Activated CD8-positive, alpha-beta memory T cell treated with anti-CD3 and anti-CD28 coated beads, Interleukin-2, amount 50 U/mL, for 4 hours (primary cell): ENCODE measurements at places on chromosomes 7 and 10.

DNA sequence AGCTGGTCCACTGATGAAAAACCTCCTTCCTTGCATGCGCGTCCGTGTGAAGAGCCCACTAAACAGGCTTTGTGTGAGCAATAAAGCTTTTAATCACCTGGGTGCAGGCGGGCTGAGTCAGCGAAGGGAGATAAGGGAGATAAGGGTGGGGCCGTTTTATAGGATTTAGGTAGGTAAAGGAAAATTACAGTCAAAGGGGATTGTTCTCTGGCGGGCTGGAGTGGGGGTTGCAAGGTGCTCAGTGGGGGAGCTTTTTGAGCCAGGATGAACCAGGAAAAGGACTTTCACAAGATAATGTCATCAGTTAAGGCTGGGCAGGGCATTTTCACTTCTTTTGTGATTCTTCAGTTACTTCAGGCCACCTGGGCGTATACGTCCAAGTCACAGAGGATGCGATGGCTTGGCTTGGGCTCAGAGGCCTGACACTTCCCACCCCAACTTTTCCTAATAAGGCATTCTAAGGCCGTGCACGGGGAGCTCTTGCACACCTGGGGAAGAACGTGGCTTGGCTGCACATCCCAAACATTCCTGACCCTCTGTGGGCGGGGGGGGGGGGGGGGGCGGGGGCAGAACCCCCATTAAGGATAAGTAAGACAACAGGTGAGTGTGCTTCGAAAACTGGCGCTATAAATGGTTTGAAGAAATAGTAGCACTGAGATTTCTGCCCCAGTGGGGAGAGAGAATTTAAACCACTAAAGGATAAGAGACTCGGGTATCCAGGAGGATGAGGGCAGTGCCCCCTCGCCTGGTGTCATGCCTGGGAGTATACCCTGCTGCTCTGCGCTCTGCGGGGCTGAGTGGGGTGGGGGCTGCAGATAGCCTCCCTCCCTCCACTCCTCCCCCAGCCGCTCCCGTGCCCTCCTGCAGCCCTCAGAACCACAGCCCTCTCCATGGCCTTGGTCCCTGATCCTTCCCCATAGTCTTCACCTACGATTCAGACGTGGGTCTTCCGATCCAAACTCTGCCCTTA, 217.6 kb downstream of the MLLT10 start:
- no peak for DNase-seq

DNA sequence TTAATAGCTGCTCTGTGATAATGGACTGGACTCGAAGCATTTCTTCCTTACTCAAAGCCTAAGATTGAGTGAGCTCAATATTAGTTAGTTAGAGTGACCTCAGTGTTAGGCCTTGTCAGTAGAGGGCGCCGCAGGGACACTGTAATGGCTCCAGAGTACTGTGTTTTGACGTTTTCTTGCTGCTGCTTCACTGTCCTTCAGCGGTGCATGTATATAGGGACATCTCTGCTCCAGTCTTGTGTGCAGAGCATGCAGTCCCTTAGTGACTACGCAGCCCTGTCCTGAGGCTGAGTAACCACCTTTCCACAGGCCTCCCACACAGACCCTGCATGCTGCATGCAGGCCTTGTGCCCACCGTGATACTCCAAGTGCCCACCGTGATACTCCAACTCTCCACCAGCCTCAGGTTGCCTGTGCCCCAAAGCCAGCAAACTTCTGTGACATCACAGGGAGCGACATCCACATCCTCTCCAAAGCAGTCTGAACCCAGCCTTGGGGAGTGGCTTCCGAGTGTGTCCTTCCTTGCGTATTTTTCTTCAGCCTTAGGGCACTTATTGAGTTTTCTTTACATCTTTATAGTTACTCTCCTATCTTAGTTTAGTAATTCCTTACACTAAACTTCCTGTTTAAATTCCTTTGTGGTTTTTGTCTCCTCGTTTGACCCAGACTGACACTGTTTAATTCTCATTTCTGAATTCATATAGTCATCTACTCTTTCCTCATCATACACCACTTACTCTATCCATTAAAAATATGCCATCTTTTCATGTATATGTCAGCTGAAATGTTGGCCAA, 118.2 kb downstream of the JAZF1 start:
- DNase-seq = peak; percentile 24

GRCh38 chr10:127922206-127922605, 15.3 kb downstream of the PTPRE start:
- no peak for DNase-seq

DNA sequence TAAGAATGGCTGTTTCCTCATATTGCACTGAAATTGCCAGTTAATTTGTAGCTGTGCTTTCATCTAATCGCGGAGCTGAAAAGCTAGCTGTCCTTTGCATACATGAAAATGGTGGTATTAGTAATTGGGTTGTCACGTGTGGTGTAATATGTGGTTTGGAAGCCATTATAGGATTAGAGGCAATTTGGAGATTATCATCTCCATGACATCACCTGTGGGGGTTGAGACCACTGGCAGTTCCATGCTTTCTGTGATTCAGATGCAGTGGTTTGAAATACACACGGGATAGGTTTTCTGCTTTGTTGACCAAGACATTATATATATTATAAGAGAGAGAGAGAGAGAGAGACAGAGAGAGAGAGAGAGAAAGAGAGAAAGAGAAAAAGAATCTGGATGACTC, 180.8 kb downstream of the RAB11FIP2 start:
- no peak for DNase-seq

DNA sequence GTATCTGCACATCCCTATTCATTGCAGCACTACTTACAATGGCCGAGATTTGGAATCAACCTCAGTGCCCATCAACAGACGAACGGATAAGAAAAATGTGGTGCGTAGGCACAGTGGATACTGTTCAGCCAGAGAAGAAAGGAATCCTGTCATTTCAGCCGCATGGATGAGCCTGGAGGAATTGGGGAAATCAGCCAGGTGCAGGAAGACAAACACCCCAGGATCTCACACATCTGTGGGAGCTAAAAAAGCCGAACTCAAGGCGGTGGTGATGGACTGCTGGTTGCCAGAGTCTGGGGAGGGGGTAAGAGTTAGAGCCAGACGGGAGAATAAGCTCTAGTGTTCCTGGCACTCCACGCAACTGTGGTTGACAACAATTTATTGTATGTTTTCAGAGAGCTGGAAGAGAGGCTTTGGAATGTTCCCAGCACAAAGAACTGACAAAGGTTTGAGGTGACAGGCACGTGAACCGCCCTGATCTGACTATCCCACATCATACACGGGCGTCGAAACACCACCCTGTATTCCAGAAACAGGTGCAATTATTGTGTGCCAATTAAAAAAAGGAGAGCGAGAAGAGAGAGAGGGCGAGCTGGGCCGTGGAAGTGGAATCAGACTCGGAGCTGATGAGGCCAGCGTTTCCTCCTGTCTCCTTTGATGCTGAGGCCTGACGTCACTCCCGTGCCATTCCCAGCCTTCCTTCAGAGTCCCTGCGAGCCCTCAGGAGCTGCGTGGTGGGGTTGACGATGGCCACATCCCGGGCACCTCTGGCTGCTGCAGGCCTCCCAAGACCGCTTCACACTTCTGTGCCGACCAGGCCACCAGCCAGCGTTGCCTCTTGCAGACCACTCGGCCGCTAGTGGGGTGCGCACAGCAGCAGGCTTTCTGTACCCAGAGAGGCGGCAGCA, 189.5 kb downstream of the DNAJB6 start:
- DNase-seq = peak; percentile 12

DNA sequence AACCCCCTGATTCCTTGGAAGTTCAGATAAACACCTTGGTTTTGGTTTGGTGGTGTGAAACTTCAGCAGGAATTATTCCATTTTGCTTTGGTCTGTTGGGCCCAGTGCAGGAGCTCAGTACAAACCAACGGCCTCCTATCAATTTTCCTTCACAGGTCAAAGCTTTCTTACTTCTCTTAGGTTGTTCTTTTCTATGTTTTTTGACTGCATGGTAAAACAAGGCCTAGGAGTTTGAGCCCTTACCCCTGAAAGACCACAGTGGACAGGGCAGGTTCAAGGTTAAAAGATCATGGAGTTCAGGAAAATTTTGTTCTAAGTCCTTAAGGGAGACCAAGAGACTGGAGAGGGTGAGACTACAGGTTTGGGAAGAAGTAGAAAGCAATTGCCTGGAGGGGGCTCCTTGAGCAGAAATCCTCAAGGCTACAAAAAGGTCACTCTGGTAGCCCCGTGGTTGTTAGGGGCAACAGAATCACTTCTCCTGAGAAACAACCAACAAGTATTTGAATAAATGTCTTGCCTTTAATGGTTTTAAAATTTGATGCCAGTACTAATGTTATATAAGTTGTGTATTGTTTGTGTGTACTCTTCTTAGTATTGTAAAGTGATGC, 40.9 kb upstream of the FHIP2A start:
- no peak for DNase-seq

DNA sequence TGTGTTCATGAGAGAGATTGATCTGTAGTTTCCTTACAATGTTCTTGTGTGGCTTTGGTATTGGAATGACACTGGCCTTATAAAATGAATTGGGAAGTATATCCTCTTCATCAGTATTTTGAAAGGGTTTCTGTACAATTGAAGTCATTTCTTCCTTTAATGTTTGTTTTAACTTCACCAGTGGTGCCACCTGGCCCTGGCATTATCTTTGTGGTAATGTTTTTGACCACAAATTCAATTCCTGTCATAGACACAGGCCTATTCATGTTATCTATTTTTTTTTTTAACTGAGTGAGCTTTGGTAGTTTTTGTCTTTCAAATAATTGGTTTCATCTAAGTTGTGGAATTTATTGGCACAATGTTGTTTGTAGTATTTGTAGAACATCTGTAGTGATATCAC, 127.7 kb downstream of the CDK14 start:
- DNase-seq = no peak

DNA sequence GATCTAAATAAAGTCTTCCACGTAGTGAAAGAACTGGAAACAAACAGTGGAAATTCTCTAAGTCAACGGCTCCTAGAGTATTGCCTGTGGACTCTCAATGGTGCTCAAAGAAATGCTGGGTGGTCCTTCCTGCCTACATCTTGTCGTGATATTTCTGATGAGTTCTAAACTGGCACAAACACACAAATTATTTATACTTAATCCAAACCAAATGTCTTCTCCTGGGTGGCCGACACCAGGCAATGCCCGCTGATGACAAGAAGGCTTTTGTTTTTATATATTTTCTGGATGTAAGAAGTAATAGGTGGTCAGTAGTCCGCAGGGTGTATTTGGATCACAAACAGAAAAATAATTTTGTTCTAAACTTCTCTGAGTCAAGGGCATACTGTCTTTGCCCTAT, 178.7 kb downstream of the GFRA1 start:
- no peak for DNase-seq

- no peak for DNase-seq
Measured at GRCh38 chr10:85513436-85513835, 853.2 kb downstream of the GRID1 start.

DNA sequence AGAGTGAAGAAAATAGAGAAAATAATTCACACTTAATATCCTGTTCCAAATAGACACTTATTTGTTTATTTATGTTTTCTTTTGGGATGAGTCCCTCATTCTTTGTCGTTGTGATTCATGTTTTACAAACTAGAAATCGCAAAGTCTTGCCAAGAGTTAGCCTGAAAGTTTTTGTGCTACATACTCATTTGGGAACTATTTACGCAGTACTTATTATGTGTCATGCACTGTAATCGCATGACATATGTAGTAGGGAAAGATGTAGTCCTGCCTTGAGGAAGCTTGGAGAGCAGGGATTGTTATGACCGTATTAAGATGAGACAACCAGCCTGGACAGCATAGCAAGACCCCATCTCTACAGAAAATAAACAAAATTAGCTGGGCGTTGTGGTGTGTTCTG, 189.3 kb downstream of the ABCA13 start:
- DNase-seq = no peak

- no peak for DNase-seq
Measured at GRCh38 chr7:1988533-1988930, 244.2 kb downstream of the MAD1L1 start.

GRCh38 chr10:11246752-11247467, 229.2 kb downstream of the CELF2 start:
- DNase-seq = no peak

- DNase-seq = no peak
Measured at GRCh38 chr10:107671960-107672359, 507.5 kb upstream of the SORCS1 start.

DNA sequence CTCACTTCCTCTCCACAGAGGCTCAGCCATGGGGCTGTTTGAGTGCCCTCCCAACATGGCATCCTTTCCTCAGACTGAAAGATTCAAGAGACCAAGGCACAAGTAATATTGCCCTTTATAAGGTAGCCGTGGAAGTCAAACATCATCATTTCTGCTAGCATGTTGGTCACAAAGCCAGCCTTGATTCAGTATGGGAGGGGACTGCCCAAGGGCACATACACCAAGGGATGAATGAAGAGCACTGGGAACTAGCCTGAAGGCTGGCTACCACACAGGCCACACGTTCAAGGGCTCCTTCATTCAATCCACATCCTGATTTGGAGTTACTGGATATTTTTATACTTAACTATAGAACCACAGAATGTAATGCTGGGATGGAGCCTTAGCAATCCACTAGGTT, 39.3 kb downstream of the CPVL start:
- no peak for DNase-seq

DNA sequence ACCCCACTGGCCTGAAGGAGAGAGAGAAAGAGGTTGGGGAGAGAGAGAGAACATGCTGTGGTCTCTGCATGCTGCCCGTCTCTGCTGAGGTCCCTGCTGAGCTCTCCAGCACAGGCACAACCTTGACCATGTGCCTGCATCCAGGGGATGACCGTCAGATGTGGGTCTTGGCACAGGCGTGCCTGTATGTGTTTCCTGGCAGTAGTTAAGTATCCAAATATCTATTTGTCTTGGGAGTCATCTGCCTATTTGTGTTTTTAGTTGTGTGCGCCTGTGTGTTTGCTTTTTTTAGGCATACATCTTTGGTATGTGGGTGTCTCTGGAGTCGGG, 1.9 kb upstream of the UNC5B start:
- no peak for DNase-seq

- DNase-seq = peak; percentile 10
Measured at GRCh38 chr7:388961-389701, 99.2 kb downstream of the FOXL3 start.
